ENCODE measurements at places on chromosomes 4 and X.

DNA sequence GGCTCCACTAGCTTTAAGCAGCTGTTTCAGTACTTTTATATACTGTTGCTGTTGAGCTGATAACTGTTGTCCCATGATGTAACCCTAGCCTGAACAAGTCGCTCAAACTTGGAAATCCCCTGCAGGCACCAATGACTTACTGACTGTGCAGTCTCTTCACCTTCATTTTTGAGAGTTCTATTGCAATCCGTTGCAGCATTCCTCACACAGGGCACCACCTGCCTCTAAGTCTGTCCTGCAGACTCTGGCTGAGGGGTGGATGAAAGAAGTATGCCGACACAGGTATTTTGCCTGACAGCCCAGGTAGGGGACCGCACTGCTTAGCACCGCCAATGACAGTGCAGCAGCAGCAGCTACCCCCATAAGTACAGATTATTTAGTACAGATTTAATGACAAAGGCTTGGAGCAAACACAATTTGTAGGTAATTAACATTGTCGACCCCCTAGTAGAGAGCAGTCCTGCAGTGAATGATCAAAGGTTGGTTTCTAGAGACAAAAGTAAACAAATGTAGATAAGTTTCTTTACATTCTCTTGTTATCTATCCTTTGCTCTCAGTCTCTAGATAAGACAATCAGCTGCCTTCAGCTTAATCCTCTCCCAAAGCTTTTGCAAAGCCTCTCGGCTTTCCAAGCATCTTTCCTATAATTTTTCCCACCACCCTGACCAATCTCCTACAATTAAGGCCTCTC lies 205.0 kb downstream of the PABPC4L start:
- no peak for DNase-seq

GRCh38 chr4:73067971-73068394 lies 1.5 kb downstream of the COX18 start:
- DNase-seq = peak; percentile 21

DNA sequence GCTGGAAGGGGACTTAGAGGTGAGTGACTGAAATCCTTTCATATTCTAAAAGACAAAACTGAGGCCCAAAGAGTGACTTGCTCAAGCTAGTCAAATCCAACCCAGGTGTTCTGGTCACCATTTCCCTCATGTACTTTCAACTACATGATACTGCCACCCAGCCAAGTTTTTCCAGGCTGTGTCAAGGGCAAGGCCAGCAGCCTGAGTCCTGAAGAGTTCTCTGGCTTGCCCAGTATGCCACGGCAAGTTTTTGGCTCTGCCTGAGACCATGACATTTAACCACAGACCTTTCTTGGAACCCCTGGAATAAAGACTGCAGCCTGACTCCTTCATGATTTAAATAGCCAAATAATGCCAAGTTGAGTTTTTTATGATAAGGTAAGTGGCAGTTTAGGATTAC lies 10.7 kb upstream of the TMEM164 start:
- no peak for DNase-seq

DNA sequence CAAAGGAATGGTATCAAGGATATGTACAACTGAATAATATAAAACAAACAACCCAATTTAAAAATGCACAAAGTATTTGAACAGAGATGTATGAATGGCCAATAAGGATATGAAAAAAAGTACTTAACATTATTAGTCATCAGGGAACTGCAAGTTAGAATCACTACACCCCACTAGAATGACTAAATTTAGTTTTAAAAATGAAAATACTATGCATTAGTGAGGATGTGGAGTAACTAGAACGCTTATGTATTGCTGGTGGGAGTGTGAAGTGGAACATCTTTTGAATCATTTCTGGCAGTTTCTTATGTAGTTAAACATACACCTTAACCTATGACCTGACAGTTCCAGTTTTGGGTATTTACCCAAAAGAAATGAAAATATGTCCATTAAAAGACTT lies 13.0 kb upstream of the SLC16A2 start:
- DNase-seq = no peak

DNA sequence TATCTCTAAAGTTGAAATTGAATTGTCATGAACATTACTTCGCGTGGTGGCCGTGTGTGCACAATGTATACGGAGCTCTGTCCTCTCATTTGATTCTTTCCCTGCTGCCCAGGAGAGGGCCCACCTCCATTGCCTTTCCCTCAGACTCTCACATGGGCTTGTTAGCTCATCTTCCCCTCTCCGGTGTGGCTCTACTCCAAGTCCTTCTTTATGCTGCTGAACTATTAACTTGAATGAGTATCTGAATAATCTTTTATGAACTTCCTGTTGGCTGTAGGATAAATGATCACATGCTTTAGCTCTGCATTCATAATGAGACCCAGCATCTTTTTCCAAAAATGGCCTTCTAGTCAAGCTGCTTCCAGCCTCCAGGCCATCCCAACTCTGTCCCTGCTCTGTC lies 68.8 kb upstream of the CLNK start:
- peak; percentile 86 for DNase-seq

DNA sequence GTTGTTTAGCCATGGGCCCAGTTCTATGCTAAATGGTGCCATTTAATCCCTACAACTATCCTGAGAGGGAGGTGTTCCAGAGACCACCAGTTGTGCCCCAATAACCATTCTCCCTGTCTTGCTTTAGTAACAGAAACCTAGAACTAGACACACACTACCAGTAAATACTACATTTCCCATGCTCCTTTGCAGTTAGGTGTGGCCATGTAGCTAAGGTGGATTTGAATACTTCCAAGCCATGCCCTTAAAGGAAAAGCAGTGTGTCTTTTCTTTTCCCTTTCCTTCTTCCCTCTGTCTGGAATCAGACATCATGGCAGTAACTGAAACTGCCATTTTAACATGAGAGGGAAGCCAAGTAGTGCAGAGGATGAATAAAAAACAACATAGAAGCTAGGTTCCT lies 90.9 kb upstream of the TMEM33 start:
- DNase-seq = no peak

GRCh38 chr4:7461230-7461629 lies 26.5 kb upstream of the PSAPL1 start:
- DNase-seq = no peak

- no peak for DNase-seq
These were observed 37.0 kb downstream of the XK start for GRCh38 chrX:37722595-37722994.

GRCh38 chrX:30144971-30145731 lies 70.2 kb upstream of the MAGEB2 start:
- no peak for DNase-seq

GRCh38 chrX:47566841-47567240 lies 5.8 kb downstream of the ARAF start:
- DNase-seq = no peak

DNA sequence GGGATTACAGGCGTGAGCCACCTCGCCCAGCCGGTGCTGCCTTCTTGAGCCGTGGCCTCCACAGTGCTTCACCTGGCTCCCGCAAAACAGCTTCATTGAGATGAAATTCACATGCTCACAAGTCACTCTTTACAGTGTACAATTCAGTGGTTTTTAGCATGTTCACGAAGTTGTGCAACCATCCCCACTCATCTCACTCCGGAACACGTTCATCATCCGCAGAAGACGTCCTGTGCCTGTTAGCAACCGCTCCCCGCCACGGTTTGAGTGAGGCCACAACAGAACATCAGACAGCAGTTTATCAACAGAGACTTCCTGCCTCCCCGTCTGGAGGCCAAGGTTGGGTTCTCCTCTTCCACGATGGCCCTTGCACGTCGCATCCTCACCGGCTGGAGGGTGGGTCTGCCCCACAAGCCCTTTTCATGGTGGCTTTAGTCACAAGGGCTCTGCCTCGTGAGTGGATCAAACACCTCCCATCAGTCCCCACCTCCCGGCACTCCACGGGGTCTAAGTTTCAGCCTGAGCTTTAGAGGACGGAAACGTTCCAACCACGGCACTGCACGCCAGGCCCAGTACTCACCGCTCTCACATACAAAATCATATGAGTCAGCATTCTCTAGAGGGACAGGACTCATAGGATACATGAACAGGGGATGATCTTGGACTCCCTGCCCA lies 29.6 kb upstream of the SPON2 start:
- DNase-seq = peak; percentile 88

DNA sequence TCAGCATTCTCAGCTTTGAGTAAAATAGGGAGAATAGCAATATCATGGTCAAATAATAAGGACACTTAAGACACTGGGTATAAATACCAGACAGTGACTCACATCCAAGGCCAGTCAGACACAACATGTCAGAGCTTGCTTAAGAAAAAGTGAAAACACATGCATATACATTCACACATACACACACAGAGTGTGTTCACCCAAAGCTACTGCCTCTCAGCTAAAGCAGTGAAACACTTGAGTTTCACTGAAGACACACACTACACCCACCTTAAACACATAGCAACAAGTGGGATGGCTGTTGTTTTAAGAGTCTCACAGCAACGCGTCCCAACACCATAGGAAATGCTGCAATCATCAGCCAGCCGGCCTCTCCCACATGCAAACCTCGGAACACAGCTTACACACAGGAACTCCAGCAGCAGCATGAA lies 14.4 kb downstream of the SHROOM4 start:
- peak; percentile 51 for DNase-seq

DNA sequence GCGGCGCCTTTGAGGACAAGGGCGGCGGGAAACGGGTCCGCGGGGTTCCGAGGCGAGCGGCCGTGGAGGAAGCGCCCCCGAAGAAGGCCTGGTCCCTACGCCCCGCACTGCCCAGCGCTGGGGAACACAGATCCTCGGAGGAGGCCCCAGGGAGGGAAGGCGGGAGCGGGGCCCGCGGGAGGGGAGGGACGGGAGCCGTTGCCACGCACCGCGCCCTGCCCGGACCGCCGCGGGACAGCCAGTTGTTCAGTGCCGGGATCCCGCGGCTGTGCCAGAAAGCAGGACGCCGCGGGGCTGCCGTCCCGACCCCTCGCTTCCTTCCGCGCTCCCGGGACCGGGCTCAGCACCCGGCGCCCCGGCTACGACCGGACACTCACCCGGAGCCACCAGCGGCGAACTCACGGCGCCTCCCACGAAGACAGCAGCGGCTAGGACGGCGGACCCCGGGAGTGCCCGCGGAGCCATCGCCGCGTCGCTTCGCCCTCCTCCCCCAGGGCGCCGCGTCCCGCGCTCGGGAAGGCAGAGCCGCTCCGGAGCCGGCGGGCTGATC lies 278 bp downstream of the RELL1 start:
- peak; percentile 44 for DNase-seq

GRCh38 chr4:168715896-168716295 lies 219.0 kb downstream of the PALLD start:
- no peak for DNase-seq

- DNase-seq = no peak
These were observed 47.3 kb downstream of the DHX15 start for GRCh38 chr4:24537025-24537424.

GRCh38 chrX:108270280-108270679 lies 167.9 kb downstream of the COL4A6 start:
- DNase-seq = no peak

GRCh38 chrX:25300994-25301393 lies 285.2 kb upstream of the ARX start:
- DNase-seq = no peak

- peak; percentile 12 for DNase-seq
These were observed 59.1 kb upstream of the USP9X start for GRCh38 chrX:41025926-41026701.

- peak; percentile 0 for DNase-seq
These were observed 184.1 kb downstream of the IL1RAPL2 start for GRCh38 chrX:104749951-104750610.

GRCh38 chrX:106436691-106437090 lies 175.1 kb upstream of the RADX start:
- no peak for DNase-seq

- DNase-seq = no peak
These were observed 92.5 kb downstream of the RAPGEF2 start for GRCh38 chr4:159195361-159195769.

Measured in fibroblast of skin of right biceps (primary cell).